ENCODE measurements at places on chromosomes 6 and 20. TPM values are rescaled to one million over a fixed set of nuclear protein-coding genes. Genes with fewer than 3 reads are reported as not detected.

PRRT1 gene
- 2.0 TPM for total RNA-seq

HLA-DMA gene
- 2.1 TPM for total RNA-seq

PRSS16 gene
- 16.5 TPM for total RNA-seq

BPIFB4 gene
- total RNA-seq = not detected

COL9A3 gene
- total RNA-seq = 7.9 TPM

- DNase-seq = no peak
Observed at GRCh38 chr6:133235221-133235620, 5.9 kb upstream of the EYA4 start.

DNA sequence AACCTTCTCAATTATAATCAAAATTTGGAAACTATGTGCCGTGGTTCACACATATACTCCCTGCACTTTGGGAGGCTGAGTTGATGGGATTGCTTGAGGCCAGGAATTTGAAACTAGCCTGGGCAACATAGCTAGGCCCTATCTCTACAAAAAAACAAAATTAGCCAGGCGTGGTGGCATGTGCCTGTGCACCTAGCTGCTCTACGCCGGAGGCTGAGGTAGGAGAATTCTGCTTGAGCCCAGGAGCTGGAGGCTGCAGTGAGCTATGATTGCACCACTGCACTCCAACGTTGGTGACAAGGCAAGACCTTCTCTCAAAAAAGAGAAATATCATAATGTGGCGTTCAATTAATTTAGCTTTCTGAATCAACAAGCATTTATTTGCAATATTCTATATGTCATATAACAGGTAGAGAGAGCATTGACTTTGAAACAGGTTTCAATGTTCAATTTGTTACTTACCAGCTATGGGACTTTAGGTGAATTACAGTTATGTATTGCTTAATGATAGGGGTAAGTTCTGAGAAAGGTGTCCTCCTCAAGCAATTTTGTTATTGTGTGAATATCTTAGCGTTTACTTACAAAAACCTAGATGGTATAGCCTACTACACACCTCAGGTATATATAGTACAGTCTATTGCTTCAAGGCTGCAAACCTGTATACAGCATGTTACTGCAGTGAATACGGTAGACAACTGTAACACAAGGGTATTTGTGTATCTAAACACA lies 2.2 kb upstream of the SYCP2 start:
- DNase-seq = no peak

DNA sequence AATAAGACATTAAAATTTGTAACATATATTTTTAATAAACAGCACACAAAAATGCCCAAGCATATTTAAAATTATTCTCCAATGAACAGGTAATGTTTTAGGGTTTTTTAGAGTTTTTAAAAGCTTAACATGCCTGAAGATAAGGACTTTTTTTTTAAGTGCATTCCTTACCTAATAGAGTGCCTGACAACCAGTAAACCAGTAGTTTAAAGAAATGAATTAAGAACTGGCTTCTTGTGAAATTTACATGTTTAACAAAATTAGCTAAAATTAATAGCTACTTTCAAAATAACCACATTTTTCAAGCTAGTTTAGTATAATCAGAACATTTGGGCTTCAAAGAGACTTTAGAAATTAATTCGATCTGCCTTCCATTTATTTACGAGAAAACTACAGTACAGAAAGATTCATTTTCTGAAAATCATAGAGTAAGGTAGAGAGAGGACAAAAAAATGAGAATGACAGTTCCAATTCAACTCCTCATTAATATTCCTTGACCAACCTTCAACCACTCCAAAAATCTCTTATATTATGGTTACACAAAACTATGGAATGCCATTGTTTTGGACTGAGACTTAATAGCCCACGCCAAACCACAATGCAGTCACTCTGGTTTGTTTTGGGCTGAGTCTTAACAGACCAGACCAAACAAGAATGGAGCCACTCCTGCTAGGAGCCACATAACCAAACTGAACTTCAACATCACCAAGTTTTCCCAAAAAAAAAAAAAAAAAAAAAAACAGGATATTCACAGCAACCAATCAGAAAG lies 5.7 kb upstream of the PLN start:
- DNase-seq = no peak

- no peak for DNase-seq
Observed at GRCh38 chr6:7556394-7557106, 15.1 kb downstream of the DSP start.

- DNase-seq = no peak
Observed at GRCh38 chr6:49906526-49906925, 40.2 kb upstream of the CRISP1 start.

Measured in Caco-2 (cell line).